DMS153 (cell line): ENCODE measurements at places on chromosomes 12 and 14.

GRCh38 chr14:67602076-67602475 is 2.0 kb upstream of the PIGH start:
- DNase-seq: no peak

GRCh38 chr14:33728010-33728498 is 222.8 kb downstream of the EGLN3 start:
- DNase-seq: no peak

GRCh38 chr12:113239288-113239771 is 18.1 kb downstream of the TPCN1 start:
- no peak for DNase-seq

GRCh38 chr14:33871394-33871793 is 79.5 kb downstream of the EGLN3 start:
- no peak for DNase-seq

- no peak for DNase-seq
Measured at GRCh38 chr14:30331030-30331429, 227.9 kb upstream of the G2E3 start.

- DNase-seq: no peak
Measured at GRCh38 chr14:91429385-91429784, 11.8 kb upstream of the CCDC88C start.

- no peak for DNase-seq
Measured at GRCh38 chr12:69423037-69423905, 46.9 kb upstream of the FRS2 start.

DNA sequence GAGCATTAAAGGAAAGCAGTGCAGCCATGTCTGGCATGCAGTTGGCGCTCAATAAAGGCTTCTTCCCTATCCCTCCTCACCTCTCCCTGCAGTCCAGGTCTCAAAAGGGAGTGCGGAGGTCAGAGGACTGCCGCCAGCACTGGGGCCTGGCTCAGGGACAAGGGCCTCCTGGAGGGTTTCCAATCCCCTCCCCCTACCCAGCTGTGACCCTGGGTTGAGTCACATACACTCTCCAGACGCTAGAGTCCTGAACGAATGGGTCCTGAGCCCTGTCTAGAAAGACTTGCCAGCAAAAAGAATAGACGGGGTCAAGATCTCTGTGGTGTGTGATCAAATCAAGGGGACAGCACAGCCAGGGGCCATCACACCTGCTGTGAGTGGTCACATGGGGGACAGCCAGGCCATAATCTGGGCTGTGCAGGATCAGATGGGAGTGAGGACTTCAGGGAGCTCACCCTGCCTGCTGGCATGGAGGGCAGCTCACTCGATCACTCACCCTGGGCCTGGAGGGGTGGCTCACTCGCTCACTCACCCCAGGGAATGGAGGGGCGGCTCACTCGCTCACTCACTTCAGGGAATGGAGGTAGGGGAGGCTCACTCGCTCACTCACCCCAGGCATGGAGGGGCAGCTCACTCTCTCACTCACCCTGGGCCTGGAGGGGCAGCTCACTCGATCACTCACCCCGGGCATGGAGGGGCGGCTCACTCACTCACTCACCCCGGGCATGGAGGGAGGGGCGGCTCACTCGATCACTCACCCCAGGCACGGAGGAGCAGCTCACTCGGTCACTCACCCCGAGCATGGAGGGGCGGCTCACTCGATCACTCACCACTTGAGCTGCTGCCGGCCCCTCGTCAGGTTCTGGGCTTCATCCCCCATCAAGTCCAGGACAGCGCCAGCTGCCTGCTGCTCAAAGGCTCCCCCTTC is 12.8 kb downstream of the CFAP73 start:
- DNase-seq: no peak

GRCh38 chr12:122022393-122023338 is 982 bp downstream of the BCL7A start:
- no peak for DNase-seq

GRCh38 chr14:52333823-52334657 is 19.9 kb downstream of the PTGER2 start:
- DNase-seq: no peak

DNA sequence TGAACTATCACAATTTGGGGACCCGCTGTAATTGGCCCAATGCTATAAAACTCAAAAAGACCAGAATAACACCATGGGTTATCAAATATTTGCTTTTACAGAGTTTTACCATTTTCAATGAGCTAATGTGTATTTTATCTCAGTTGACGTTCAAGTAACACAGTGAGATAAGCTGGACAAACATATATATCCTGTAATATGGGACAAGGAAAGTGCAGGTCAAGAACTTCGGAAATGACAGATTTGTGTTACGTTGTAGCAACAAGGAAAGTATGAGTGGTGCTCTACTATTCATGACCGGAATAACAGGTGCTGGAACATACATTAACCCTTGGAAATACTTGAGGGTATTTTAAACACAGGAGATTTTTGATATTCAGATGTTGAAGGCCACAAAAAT is 566.4 kb upstream of the FLRT2 start:
- DNase-seq: no peak

- no peak for DNase-seq
Measured at GRCh38 chr14:99679996-99680395, 4.1 kb upstream of the CYP46A1 start.

GRCh38 chr12:94265966-94266745 is 117.8 kb downstream of the PLXNC1 start:
- DNase-seq: no peak

- no peak for DNase-seq
Measured at GRCh38 chr12:41190338-41190737, 2.2 kb downstream of the PDZRN4 start.

- peak; percentile 83 for DNase-seq
Measured at GRCh38 chr12:58833853-58834252, 86.5 kb downstream of the LRIG3 start.

DNA sequence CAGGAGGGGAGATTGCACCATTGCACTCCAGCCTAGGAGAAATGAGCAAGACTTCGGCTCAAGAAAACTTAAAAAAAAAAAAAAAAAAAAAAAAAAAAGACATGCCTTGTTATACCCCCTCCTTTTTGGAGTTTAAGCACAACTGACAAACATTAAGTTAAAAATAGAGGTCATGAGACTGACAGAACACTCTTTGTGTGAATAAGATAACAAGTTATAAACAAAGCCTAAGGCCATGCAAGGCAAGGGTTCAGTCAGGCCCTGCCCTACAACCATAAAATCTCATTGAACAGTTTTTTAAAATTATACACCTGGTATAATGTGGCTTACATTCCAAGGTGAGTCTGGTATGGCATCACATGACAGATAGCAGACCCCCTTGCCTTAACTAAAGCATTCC is 39.3 kb downstream of the TSPAN19 start:
- no peak for DNase-seq

DNA sequence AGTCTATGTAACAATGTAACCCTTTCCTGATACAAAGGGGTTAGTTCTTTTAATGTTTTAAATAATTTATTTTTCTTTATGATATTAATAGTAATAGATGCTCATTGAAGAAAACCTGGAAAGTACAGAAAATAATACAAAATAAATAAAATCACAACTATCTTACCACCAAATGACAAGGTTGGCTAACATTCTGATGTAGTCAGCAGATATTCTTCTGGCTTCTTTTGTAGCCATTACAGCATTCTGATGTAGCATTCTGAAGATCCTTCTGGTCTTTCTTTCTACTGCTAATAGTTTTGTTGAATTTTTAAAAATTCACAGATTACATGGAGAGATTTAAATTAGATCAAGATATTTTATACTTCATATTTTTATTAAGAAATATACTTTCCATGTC is 301.6 kb downstream of the AKAP6 start:
- no peak for DNase-seq

DNA sequence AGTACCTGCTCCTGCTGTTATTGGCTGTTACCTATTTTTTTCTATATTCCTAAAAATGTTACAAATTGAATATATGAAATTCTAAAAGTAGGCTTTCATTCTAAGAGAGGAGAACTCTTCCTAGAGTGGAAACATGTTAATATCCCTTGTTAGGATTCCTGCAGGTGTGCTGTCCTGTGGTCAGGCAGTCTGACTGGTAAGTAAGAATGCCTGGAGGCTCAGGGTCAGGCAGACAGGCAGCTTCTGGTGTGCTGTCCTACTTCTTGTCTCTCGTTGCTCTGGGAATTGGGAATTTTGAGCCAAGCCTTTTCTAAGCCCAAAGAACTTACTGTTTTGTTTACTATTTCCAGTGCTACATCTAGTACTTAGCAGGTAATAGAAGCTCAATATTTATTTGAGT is 10.3 kb downstream of the PPHLN1 start:
- DNase-seq: no peak

DNA sequence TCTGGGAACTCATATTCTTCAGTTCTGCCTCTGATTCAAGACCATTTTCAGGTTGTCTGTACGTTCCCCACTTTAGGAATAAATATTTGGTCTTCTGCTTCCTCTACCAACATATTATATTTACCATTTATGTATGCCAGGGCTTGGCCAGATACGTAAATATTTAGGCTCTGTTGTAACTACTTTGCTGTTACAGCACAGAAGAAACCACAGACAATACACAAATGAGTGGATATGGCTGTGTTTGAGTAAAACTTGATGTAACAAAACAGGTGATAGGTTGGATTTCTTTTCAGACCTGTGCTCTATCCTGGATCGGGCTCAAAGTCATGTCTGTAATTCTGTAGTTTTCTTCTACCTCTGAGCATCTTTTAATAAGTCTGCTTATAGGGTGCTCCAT is 37.5 kb downstream of the RAP1B start:
- DNase-seq: no peak

GRCh38 chr12:29921307-29921706 is 137.6 kb upstream of the TMTC1 start:
- no peak for DNase-seq

DNA sequence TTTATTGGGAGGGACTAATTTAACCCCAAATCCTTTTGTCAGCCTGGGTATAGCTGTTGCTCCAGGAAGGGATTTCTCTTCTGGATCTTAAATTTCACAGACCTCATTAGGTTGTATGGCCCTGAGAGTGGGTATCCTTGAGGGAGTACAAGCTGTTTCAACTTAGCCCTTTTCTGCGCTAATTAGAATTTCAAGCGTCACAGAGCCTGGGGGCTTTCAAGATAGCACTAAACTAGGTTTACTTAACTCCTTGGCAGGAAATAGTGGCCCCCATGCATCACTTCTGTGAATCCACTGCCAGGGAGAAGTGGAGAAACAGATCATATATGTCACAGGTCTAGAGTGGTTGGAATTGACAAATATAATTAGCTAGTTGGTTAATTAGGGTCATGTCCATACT is 5.9 kb upstream of the PDE1B start:
- no peak for DNase-seq

- no peak for DNase-seq
Measured at GRCh38 chr14:55116246-55117030, 12.6 kb upstream of the LGALS3 start.

- DNase-seq: no peak
Measured at GRCh38 chr12:77131977-77132490, 66.7 kb upstream of the E2F7 start.

DNA sequence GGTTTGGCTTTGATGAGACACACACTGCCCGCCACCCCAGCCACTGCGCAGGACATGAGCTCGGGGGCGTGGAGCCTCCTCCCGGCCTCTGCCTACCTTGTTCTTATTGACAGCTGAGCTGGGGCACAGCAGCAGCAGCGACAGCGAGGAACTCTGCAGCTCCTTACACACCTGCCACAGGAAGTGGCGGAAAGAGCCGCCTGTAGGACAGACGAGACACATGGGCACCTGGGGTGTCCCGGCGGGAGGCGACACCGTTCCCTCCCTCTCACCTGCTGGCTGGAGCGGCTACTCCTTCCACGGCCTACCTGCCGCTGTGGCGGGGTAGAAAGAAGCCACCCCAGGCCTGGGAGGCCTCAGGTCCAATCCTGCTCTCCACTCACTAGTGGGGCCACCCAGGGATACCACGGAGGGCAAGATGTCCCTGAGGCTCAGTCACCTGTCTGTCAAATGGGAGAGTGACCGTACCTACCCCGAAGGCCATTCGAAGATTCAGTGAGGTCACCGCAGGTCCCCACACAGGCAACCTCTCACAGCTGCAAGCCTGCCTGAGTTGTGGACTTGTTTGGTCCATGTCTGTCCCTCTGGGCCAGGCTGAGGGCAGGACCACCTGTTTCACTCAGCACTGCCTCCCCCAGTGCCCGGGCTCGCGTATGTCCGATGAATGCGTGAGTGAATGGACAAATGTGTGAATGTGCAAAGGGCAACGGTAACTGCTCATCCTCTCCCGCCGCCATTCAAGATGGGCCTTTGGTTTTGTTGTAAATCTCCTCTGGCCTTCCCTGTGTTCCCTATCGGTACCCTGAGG is 42.6 kb downstream of the TRAFD1 start:
- no peak for DNase-seq

DNA sequence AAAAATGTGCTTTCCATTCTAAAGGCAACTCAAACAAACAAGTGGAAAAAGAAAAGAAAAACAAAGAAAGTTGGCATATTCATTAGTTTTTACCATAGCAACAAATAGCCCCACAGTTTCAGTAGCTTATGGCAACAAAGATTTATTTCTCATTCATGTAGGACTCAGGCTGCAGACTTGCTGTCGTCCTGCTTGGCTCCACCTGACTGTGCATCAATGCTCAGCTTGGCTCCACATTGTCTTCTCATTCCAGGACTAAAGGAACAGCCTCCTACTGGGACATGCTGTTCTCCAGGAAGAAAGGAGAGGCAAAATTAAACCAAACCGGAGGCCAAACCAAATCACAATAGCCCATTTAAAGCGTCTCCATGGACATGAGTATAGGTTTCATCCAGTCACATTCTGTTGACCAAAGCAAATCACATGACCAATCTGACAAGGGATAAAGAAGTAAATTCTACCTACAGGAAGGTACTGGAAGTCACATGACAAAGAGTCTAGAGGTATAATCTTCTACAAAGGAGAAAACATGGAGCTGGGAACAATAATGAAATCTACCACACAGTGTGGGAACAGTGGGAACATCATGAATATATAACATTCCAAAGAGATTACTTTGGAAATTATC is 222.5 kb downstream of the PIK3C2G start:
- DNase-seq: no peak

DNA sequence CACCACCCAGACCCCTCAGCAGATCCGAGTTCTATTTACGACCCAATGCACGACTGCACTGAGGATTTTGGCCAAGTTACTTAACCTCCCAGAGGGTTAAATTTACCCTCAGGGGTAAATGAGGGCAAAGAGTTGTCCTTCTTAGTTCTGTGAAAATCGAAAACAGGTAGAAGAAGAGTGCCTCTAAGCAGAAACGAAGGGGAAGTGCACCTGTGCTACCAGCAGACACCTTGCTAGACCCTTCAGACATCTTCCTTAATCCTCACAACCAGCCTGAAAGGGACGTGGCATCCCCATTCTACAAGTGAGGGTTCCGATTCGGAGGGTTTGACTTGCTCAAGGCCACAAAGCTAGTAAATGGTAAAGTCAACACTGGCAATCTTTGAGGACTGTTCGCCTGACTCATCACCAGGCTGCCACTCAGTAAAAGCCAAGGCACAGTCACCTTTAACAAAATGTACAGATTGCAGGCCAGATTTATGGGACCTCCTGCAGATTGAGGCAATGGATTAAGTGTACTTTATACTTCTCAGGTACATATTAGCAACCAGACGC is 1.6 kb downstream of the GSG1 start:
- peak; percentile 16 for DNase-seq

GRCh38 chr12:4331221-4331620 is 10.2 kb downstream of the TIGAR start:
- no peak for DNase-seq

GRCh38 chr12:99278899-99279298 is 368.7 kb upstream of the GARIN6 start:
- no peak for DNase-seq
